Activated CD8-positive, alpha-beta memory T cell treated with anti-CD3 and anti-CD28 coated beads, Interleukin-2, amount 50 U/mL, for 48 hours (primary cell): ENCODE measurements at places on chromosomes 1 and 21.

- DNase-seq = no peak
Observed at GRCh38 chr1:1033731-1034438, 14.0 kb downstream of the AGRN start.

DNA sequence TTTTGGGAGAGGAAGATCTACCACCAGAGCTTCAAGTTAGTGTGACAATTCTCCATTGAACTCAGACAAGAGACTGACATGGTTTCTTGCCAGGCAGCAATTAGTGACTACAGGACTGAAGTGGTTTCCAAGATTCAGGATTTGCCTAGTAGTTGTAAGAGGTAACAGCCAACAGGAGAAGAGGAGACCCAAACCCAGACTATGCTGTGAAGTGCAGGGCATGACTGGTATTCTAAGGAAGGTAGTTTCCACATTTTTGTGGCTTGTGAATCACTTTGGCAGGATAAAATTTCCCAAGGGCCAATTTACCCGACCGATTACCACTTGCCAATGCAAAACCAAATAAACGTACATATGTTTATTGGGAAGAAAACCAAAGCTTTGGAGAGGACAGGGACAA is 14.7 kb upstream of the RAP1A start:
- DNase-seq = no peak

DNA sequence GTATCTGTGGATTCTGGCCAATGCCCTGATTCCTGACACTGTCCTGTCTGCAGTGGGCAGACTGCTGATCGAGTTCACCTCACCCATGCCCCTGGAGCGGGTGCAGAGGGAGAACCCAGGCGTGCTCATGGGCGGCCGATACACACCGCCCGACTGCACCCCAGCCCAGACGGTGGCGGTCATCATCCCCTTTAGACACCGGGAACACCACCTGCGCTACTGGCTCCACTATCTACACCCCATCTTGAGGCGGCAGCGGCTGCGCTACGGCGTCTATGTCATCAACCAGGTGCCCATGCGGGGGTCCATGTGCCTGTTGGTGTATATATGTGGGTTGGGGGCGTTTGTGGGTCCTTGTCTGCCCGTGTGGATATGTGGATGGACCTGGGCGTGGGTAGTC is 2.6 kb downstream of the B4GALT2 start:
- DNase-seq = no peak

DNA sequence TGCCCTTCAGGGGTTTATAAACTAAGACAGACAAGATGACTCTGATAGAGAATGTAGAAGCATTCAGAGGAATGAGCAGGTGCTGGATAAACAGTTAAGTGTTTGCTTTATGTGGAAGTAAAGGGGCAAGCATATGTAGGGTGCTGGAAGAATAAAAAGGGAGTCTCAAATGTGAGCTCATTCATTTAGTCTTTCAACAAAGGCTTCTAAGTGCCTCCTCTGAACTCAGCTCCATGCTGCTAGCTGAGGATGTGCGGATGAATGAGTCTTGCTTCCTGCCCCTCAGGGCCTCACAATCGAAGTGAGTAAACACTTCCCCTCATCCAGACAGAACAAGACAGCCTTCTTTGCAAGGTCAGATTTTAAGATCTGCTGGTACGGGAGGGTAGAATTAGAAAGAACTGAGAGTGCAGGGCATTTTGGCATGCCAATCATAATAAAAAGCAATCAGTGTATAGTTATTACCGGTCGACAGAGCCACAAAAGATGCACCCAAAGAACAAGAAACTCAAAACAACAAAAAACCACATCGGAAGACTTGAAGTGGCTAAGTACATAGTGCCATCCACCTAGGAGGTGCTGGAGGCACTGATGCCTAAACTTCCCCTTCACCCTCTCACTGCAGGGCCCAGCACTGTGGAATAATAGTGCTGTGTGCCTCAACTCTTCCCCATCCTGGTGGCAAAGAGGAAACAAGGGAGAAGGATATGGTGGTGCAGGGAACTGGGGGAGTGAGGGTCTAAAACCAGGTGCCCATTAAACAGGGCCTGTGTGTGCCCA is 69.8 kb downstream of the TNR start:
- DNase-seq = no peak

GRCh38 chr1:32611859-32612188 is 38.5 kb downstream of the ZBTB8OS start:
- DNase-seq = no peak

DNA sequence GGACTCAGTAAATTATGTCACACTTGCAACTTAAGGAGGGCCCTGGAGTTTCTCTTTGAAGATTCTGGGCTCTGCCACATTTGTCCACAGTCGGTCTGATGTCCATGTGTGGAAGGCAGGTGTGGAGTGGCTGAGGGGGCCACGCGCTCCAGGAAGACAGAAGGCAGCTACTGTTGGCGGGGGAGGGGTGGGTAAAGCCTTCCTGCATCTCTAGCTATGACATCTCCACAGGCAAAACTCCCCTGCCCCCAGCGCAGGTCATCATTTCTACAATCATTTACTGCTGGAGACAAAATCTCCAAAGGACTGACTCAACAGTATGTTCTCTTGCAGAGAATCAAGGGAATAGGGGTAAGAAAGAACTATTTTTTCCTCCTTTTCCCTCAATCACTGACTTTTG is 11.4 kb upstream of the TSPEAR start:
- no peak for DNase-seq

DNA sequence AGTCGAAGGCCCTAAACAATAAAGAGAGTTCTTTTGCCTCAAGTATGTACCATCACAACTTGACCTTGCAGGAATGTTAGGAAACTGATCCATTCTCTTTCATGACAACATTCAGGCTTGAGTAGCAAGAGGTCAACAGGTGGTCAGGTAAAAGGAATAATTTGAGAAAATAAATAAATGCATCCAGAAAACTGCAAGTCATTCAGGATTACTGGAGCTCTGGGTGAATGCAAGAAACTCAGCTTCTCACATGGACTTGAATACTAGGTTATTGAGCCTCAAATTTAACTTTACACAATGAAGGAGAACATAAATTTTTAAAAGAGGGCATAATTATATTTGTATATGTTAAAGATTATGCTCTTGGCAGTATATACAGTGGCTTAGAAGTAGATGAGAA is 76.5 kb downstream of the TTLL7 start:
- no peak for DNase-seq

- DNase-seq = no peak
Observed at GRCh38 chr1:156841295-156841855, 17.5 kb downstream of the INSRR start.

DNA sequence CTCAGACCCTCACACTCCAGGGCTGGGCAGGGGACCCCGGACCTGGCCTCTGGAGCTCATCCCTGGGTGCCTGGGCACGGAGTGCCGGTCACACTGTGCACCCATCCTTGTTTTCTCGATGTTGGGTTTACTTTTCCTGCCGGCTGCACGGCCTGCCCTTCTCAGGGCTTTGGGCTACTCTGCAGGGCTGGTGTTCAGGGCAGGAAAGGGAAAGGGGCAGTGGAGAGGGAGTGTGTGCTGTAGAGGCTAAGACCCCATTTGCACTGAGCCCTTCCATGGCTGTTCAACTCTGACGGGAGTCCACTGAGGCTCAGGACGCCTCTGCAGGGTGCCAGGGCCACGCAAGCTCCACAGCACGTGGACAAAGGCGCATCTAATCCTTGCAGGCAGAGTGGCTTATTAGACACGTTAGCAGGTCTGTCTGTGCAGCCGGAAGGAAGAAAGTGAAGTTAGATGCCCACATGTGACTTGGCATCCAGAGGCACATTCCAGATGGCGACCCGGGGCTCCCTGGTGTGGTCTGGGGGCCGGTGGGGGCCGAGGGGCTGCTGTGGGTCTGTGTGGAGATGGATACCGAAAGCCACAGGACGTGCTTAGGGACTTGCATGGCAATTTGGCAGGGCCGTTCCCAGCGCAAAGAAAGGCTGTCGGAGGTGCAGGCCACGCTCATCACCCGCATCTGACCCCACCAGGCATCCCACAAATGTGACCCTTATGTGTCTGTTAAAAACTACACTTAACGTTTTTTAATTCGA is 33.6 kb downstream of the COL18A1 start:
- no peak for DNase-seq

DNA sequence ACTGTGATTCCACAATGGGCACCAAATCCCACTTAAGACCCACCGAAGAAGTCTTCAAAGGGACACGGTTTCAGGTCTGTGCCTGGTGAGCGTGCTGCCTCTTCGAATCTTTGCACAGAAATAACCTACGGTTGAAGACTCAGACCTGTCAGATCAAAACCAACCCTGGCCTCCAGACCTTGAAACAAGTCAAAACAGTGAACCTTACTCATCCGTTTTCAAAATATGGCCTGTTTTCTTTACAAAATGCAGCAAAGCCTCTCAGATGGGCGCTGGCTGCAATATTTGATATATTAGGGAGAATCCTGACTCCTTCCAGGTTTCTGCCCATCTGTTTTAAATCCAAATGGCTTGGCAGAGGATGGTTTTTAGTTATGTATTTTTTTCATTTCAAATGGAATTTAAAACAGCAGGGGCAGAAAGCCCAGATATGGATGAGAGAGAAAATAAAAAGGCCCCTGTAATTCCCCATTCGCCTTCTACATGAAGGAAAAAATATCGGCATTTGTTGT is 14.0 kb downstream of the JUN start:
- no peak for DNase-seq

DNA sequence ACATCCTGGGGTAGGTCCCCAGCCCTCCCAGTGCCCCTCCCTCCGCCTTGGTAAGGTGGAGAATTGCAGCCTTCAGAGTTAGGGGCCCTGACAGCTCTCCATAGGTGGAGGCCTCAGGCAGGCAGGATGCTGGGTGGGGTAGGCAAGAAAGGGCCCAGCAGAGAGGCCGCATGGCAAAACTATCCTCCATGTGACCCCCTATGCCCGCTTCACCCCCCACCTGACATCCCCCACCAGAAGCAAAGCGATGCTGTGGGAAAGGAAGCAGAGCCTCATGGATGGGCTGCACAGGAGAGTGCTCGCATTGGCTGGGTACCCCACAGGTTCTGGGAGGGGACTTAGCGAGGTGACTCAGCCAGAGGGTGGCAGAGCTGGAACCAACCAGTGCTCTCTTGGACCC is 1.6 kb downstream of the S100A9 start:
- DNase-seq = no peak

- DNase-seq = no peak
Observed at GRCh38 chr1:95948023-95948422, 714.0 kb downstream of the RWDD3 start.

DNA sequence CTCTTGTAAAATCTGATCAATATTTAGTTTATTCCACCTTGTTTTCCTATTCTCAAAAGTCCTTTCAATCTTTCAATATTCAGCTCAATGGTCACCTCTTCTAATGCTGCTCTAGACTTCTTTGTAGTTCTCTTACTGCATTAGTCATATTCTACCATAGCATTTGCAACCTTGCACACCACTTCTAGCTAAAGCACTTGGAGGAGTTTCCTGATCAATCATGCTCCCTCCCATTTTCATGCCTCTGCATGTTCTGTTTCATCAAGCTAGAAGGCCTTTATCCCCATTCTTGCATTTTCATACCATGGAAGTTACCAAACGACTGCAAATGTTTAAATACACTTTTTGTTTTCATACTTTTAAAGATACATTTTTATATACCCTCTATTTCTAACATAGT is 72.1 kb downstream of the SLC5A9 start:
- no peak for DNase-seq

GRCh38 chr1:183126000-183126366 is 60.1 kb upstream of the LAMC2 start:
- DNase-seq = no peak

GRCh38 chr1:213874789-213875188 is 113.0 kb upstream of the PROX1 start:
- no peak for DNase-seq

GRCh38 chr1:45356186-45356585 is 15.9 kb upstream of the MUTYH start:
- DNase-seq = no peak

- no peak for DNase-seq
Observed at GRCh38 chr1:153745417-153745816, 17.6 kb downstream of the INTS3 start.

GRCh38 chr1:36301220-36301619 is 4.9 kb upstream of the SH3D21 start:
- no peak for DNase-seq

DNA sequence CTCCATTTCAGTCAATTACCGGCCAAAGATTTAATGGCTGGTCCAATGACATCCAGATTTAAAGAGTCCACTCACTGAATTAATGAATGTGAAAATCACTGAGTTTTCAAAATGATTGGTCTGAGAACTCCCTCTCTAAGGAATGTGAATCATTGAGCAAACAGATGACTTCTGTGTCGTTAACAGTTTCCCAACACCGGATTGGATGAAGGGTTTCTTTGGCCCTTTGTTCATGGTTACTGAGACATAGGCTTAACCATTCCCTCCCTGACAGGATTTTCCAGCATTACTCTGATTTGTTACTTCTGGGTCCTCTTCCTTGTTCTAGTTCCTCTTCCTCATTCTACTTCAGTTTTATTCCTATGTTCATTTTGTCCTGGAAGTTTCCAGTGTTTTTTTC is 1.5 kb upstream of the CLDN17 start:
- no peak for DNase-seq

- no peak for DNase-seq
Observed at GRCh38 chr1:203627851-203628200, 1.2 kb downstream of the ATP2B4 start.

- DNase-seq = no peak
Observed at GRCh38 chr1:209620487-209620884, 31.7 kb downstream of the LAMB3 start.
